ENCODE measurements at places on chromosomes 2 and 18.

GRCh38 chr18:36850527-36851201, 21.7 kb downstream of the KIAA1328 start:
- DNase-seq, result no peak

DNA sequence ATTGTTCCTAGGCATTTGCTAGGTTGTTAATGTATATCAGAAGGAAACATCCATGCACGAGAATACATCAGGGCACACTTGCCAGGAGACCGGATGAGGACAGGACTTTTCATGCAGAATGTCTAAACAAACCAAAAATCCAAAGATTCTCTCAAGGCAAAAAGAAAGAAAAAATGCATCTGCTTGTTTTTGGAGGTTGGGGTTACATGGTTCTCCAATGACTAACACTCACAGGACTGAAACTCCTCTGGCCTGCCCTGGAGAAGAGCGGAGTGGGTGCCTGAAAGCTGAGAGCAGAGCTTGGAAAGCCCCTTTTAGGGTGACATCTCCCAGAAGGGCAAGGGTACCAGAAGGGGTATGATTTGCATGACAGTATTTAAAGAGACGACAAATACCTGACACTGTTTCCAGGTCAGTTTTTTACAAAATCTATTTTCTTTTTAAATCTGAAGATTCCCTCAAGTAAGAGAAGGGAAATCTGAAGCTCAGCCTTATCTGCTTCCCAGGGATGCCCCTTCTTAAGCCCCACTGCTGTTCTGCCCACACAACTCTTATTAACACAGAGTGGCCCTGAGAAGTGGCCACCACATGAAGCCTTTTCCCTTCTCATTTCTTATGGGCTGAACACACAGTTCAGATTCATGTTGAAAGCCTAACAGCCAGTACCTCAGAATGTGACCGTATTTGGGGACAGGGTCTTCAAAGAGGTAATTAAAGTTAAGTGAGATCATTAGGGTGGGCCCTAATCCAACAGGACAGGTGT, 216.4 kb downstream of the STK39 start:
- no peak for DNase-seq

DNA sequence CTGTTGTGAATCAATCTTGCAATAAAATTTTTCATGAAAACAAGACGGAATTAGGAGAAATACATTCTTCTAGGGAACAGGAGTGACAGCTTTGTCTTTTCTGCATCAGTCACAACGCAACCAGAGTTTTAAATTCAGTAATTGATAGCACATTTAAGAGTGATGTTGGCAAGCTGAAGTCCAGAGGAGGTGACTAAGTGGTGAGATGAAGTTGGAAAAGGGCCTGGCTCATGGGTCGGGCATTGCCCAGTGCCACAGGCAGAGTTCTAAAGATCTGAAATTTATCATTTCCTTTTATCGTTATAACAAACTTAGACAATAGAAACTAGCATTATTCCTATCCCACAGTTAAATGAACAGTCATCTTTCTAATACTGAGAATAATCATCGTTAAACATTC, 764.6 kb upstream of the ZEB2 start:
- DNase-seq, result no peak

- DNase-seq, result peak; percentile 42
Observed at GRCh38 chr2:190947711-190948251, 66.2 kb downstream of the STAT1 start.

- DNase-seq, result no peak
Observed at GRCh38 chr2:207395535-207396251, 134.1 kb upstream of the CREB1 start.

- DNase-seq, result no peak
Observed at GRCh38 chr2:102286041-102286440, 25.3 kb upstream of the IL1RL1 start.

DNA sequence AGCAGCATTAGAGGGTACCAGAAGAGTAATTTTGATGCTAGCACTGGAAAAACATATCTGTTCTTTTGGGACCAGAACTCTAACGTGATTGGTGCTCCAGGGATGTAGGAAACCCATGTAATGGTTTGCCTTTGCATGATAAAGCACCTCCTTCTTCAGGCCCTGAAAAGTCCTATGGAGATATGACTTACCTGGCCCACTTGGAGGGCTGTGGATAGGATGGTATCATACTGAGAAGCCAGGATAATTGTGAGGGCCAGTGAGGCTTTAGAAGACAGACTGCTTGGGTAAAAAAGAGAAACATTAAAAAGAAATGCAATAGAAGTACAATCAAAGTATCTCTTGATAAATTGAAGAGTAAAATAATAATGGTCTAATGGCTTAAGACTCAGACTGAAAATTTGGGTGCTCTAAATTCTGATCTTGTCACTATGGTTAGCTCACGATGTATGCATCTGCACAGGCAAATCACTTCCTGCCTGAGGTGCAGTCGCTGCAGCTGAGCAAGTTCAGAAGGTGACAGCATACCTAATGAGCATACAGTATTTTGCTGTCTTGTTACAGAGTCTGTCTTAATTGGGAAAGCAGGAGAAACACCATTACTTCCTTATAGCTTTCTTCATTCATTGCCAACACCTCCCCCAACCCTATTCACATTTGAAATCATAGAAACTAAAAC, 371.5 kb downstream of the NUP35 start:
- no peak for DNase-seq

GRCh38 chr2:2664989-2665833, 334.1 kb upstream of the MYT1L start:
- DNase-seq, result no peak

- DNase-seq, result no peak
Observed at GRCh38 chr18:79940126-79940813, 11.2 kb downstream of the SLC66A2 start.

- no peak for DNase-seq
Observed at GRCh38 chr2:117718048-117718447, 96.4 kb upstream of the DDX18 start.

DNA sequence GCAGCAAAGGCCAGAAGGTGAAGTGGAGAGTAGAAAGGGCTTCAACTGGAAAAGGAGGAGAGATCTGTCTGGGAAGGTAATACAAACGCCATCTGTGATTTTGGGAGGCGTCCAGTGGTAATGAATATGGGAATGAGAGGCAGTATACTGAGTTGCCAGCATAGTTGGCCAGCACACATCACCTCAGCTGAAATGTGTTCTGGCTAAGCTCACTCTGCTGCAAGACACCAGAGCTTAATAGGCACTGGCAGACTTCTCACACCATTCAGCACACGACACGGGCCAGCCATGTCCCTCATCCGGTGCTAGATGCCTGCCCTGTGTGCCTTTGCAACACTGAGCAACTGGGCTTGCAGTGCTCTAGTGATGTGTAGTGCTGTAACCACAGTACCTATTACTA, 277.1 kb downstream of the PIEZO2 start:
- DNase-seq, result no peak

DNA sequence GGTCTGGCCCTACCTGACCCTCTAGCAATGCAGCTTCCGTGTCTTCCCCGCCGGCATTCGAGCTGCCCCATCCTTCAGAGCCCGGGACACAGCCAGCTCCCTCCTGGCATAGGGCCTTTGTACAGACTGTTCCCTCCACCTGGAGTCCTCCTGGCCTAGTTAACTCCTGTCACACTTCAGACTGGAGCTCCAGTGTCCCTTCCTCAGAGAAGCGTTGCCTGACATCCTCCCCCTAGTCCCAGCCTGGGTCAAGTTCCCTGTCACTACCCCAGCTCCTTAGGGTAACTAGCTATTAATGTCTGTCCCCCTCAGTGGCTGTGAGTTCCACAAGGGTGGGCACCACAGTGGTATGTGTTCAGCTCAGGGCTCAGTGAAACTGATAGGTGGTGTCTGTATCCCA, 45.5 kb upstream of the LOXHD1 start:
- DNase-seq, result peak; percentile 16

GRCh38 chr2:232502911-232503808, 15.5 kb upstream of the ECEL1 start:
- DNase-seq, result peak; percentile 70

DNA sequence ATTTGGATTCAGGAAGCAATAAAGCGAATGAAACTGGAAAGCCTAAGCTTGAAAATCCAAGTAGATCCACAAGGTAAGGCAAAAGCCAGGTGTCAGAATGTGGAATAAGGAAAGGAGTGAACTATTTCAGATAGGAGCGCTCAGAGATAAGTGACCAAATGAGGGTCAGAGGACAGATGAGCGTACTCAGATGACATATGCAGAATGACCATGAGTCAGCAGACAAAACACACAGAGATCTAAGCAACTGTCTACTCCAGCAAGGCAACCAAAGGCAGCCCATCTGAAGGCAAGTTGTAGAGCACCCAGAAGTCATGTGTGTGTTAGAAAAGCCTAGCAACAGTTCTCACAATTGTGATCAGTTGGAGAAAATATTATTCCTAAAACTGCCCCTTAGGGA, 548.4 kb upstream of the FSHR start:
- DNase-seq, result no peak

DNA sequence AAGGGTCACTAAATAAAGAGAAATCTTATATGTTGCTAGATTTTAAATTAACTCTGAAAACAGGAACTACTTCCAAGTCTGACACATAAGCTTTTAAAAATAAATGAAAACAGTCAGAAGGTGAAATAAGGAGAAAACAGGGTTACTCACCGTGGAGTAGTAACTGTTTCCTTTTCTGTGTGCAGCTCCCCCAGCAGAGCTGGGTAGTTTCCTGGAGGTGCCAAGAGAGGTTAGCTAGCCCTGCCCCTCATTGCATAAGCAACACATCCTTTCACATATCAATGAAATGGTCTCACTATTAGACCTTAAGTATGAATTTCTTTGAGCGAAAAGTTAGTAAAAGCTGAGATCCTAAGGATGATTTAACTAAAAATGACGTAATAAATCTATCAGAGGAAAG, 54.0 kb upstream of the GPR75 start:
- no peak for DNase-seq

- DNase-seq, result peak; percentile 72
Observed at GRCh38 chr18:46334868-46335281, 230.7 kb downstream of the HAUS1 start.

DNA sequence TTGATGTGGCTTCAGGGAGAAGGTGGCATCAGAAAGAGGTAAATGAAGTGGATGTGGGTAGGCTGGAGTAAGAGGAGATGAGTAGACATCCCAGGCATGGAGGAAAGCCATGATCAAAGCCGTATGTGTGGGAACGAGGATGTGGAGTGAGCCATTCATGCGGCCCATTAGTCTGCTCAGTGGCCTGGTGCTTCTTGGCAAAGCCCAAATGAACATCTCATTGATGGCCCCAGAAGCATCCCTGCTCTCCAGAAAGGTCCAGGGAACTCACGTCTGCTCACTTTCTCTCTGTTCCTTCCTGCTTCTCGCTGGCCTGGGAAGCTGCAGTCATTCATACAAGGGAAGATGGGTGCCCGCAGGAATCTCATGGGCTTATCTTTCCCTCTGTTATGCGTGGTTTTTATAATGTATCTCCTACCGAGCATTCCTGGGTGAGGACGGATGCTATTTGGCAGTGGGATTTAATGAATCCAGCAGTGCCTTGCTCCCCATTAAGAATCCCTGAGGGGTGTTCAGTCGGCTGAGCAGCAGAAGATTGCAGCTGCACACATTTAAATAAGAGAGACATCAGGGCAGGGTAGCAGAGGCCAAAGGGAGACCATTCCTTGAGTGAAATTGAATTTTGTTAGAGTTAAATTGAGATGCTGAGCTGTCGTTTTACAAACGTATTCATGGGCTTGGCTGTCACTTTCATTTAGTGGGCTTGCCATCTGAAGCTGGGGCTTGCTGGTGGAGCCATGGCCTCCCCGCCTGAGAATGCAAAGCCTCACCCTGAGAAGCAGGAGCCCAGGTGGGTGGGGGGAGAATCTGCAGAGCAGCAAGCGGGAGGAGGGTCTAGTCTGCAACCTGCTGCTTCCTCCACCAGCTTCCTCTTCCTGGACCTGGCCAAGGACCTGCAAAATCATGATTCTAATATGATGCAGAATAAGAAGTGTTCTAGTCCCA, 64.5 kb downstream of the LYPD1 start:
- no peak for DNase-seq

GRCh38 chr2:96267159-96267971, 1.3 kb downstream of the CIAO1 start:
- DNase-seq, result no peak

DNA sequence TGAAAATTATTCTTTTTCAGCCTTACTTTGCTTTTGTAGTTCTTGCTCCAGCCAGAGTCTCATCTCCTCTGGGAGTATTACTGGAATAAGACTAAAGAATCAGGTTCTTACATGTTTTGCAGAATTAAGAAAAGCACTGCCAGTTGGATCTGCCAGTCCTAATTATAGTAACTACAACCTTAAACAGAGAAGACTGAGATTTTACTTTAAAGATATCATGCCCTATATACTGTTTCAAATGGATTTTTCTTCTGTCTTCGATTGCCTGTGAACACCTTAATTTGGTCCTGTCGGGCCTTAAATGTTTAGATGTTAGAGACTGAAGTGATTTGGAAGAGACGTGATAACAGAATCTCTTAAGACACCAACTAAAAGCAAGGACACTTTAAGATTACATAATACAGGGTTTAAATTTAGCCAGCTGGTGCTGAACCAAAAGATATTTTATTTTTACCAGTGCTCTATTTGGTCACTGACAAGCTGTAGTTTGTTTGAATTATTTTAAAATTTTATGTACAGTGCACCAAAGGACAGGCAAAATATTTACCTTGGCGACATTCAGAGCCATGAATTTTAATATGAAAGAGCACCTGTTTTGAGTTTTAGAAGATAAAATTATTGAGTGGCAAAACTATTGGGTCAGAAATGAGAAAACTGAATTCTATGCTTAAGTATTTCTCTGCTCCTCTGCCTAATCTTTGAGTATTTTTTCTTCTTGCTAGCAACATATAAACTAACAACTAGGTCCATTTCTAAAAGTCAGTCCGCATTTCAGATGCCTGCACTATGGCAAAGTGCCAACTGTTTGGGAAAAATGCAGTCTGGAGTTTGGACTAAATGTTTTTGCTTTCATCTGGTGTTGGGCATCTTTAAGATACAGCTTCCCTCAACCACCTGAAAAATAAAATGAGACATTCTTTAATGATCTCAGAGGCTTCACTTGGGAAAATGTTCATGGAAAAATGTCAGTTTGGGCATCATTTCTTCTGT, 300.0 kb downstream of the XIRP2 start:
- DNase-seq, result no peak

DNA sequence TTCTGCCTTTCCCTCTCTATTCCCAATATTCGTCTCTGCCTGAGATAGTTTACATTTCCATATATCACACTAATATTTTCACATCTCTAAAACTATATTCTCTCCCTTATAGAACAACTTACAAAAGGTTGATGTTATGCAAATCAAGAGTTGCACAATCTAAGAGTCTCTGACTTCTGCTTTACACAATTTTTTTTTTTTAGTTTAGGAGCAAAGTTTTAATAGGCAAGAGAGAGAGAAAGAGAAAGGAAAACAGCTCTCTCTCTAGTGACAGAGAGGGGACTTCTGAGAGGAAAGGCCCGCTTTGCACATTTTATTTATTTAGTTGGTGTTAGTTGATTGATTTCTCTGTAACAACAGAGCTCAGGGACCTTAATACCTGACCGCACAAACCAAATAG, 380.2 kb downstream of the TXNL1 start:
- no peak for DNase-seq

DNA sequence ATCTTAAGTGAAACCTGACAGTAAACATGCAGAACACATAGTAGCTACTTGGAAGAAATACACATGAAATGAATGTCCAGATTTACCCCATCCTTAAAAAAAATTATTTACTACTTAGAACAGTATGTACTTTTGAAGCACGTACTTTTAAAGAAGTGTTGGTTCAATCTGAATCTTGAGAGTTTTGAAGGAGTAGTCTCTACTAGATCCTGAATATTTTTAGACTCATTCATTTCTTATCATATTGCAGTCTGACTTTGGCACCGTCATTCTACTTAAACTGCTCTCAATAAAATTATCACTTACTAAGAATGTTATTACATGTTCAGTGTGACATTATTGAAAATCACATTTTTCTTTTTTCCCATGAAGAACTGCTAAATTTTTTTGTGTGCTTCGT, 187.8 kb downstream of the DPP4 start:
- no peak for DNase-seq
